ENCODE measurements at places on chromosomes 16 and 17.

DNA sequence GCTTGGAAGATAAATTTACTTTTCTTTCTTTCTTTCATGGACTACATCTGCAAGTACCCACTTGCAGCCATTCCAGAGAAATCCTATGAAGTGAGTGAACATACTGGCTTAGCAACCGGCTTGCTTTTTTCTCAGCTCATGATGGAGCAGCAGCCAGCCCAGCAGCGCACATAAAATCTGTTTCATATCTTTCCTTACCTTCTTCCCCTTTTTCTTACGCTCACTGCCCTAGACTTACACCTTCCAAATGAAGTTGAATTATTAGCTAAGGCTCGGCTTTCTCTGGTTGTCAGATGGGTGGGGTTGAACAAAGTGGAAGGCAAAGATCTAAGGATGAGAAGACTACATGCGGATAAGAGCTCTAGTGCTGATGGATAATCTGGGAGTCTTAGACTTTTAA is 13.9 kb upstream of the ABCA8 start:
- H3K4me3 ChIP-seq: no peak overlapping the region
- no peaks in the 10 kb centered on the region for H3K36me3 ChIP-seq
- peaks cover 9% of the 10 kb centered on the region for H3K4me1 ChIP-seq
- no peaks in the 10 kb centered on the region for H3K27me3 ChIP-seq

DNA sequence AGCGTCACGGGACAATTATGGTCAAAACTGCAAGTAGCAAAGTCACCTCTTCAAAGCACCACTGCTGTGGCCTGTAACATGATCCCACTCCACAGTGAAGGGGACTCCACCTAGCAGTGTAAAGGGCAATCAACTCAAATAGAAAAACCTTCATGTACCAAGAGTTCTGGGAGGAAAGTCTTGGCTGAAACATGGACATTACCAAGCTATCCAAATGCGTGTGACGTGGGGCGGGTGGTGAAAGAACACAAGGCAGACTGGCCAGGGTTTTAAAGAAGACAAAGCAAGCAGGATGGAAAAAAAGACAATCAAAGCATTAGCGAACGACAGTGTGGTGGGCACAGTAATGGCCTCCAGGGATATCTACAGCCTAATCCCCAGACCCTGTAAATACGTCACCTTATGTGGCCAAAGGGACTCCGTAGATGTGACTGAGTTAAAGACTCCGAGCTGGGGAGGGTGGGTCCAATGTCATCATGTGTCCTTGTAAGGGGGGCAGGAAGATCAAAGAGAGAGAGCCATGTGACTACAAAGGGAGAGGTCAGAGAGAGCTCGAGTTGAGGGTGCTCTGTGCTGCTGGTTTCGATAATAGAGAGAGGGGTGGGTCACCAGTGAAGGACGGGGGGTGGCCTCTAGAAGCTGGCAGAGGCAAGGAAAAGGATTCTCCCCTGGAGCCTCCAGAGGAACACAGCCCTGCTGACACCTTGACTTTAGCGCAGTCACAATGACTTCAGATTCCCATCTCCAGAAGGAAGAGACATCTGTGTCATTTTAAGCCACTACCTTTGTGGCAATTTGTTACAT is 6.0 kb downstream of the HSDL1 start:
- no peak overlapping the region for H3K27ac ChIP-seq
- H3K27me3 ChIP-seq: no peaks in the 10 kb centered on the region
- peaks cover 21% of the 10 kb centered on the region for H3K36me3 ChIP-seq
- no peak for DNase-seq
- H3K4me3 ChIP-seq: no peak overlapping the region

- H3K36me3 ChIP-seq: peaks cover 52% of the 10 kb centered on the region
- no peaks in the 10 kb centered on the region for H3K27me3 ChIP-seq
- H3K4me3 ChIP-seq: no peak overlapping the region
Observed at GRCh38 chr17:40567377-40567776, 2.1 kb upstream of the CCR7 start.

DNA sequence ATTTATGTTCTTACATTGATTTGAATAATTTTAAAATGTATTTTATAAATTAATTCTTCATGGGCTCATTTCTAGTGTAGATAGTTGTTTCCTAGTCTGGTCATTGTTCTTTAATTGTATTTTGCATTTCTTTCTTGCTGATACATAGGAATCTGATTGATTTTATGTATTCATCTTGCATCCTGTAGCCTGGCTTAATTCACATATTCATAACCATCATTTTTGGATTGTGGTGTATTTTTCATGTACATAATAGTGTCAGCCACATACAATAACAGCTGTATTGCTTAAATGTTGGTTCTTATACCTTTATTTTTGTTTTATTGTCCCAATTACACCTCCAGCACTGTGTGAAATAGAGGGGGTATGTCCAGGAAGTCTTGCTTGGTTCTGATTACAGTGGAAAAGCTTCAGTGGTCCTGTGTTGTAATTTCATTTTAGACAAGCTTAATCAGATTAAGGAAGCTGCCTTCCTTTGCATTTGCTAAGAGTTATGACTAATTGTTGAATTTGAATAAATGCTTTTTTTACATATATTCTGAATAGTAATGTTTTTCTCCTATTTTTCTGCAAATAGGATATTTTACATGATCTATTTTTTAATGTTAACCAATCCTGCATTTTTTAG is 103.7 kb downstream of the USP22 start:
- H3K36me3 ChIP-seq: no peaks in the 10 kb centered on the region
- DNase-seq: no peak
- no peaks in the 10 kb centered on the region for H3K4me1 ChIP-seq
- no peak overlapping the region for H3K4me3 ChIP-seq

DNA sequence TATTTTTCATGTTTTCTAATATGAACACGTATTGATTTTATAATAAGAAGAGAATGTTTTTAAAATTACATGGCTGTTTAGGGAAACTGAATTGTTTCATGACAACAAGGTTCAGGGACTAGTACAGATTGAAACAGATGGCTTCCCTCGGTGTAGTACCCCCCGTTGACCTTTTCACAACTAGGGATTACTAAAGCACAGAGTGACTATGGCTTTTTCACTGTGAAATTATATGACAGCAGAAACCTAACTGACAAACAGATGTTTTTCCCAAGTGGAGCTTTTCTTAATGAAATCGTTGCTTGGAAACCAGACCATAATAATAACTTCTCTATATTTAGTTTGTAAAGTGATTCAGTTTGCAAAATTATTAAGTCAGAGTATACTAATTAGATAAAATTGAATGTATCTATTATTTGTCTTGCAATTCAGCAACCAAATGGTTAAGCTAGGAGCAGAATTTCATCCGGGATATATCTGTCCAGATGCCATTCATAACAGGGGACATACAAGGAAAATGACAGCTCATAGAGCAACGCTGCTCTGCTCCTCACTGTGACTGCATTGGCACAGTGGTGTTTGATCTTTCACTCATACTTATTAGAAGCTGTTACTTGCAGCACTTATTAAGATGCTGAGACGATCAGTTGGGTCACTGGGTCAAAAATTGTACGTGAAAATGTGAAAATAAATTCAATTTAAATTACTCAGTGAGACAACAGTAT is 111.7 kb downstream of the TANGO6 start:
- H3K4me3 ChIP-seq: no peak overlapping the region
- no peak overlapping the region for H3K27ac ChIP-seq
- no peak for DNase-seq
- H3K27me3 ChIP-seq: no peaks in the 10 kb centered on the region
- no peaks in the 10 kb centered on the region for H3K4me1 ChIP-seq

DNA sequence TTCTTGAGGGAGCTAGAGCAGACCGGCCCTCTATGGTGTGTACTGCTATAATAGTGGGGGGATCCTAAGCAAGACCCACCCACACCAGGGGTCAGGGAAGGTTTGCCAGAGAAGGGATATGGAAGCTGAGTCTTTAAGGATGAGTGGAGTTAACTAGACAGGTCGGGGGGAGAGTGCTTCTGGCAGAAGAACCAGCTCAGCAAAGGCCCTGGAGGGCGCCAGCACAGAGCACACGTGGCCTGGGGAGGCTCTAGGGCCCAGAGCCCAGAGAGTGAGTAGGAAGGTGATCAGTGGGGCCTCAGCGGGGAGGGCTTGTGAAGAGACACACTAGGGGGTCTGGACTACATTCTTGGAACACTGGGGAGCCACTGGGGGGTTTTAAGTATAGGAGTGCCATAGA is 21.1 kb downstream of the NGFR start:
- no peak overlapping the region for H3K4me3 ChIP-seq
- no peak for DNase-seq
- peaks cover 8% of the 10 kb centered on the region for H3K4me1 ChIP-seq
- no peaks in the 10 kb centered on the region for H3K36me3 ChIP-seq
- H3K27me3 ChIP-seq: peaks cover 32% of the 10 kb centered on the region
- H3K27ac ChIP-seq: no peak overlapping the region

- no peak for DNase-seq
- peaks cover 9% of the 10 kb centered on the region for H3K36me3 ChIP-seq
- H3K27ac ChIP-seq: no peak overlapping the region
- H3K27me3 ChIP-seq: no peaks in the 10 kb centered on the region
- H3K4me3 ChIP-seq: no peak overlapping the region
Observed at GRCh38 chr17:45139533-45139920, 4.0 kb downstream of the ACBD4 start.

DNA sequence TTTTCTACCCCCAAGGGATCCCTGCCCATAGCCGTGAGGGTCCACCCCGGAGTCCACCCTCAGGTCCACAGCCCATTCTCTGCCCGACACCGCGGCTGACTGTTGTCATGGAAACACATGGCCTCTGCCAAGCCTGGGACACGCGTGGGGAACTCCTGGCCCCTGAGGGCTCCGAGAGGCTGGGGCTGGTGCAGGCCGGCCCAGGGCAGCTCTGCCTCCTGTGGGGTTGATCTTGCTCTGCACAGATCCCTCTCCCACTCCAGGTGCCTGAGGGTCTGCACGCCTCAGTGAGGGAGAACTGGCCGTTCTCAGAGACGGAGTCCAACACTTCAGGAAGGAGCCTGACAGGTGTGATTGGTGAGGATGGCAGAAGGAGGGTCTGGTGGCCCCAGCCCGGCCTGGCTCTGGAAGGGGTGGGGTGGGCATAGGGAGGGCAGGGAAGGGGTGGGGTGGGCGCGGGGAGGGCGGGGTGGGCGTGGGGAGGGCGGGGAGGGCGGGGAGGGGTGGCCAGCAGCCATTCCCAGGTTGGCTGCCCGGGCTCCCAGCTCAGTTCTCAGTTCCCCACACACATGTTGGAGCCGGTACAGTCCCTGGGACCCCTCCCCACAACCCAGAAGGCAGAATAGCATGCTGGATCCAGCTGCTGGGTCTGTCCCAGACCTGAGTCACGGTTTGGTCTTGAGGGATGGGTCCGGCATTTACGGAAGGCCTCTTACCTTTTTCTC is 6.4 kb downstream of the MRPL28 start:
- H3K4me1 ChIP-seq: peaks cover 8% of the 10 kb centered on the region
- peaks cover 18% of the 10 kb centered on the region for H3K27me3 ChIP-seq
- peak overlapping the region; percentile 31 for H3K27ac ChIP-seq

GRCh38 chr17:5644065-5644464 is 59.8 kb upstream of the NLRP1 start:
- H3K4me3 ChIP-seq: no peak overlapping the region
- H3K36me3 ChIP-seq: no peaks in the 10 kb centered on the region
- no peak overlapping the region for H3K27ac ChIP-seq
- no peaks in the 10 kb centered on the region for H3K4me1 ChIP-seq
- H3K27me3 ChIP-seq: peaks cover 10% of the 10 kb centered on the region

DNA sequence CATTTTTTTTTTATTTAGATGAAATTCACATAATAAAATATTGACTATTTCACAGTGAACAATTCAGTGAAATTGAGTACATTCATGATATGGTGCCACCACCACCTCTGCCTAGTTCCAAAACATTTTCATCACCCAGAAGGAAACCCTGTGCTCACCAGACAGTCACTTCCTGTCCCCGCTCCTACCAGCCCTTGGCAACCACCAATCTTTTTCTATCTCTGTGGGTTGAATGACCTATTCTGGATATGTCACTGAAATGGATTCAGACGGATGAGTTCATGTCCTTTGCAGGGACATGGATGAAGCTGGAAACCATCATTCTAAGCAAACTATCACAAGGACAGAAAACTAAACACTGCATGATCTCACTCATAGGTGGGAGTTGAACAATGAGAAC is 40.5 kb downstream of the ATP2C2 start:
- no peaks in the 10 kb centered on the region for H3K4me1 ChIP-seq
- H3K4me3 ChIP-seq: no peak overlapping the region
- H3K27ac ChIP-seq: no peak overlapping the region
- H3K27me3 ChIP-seq: peaks cover 45% of the 10 kb centered on the region

DNA sequence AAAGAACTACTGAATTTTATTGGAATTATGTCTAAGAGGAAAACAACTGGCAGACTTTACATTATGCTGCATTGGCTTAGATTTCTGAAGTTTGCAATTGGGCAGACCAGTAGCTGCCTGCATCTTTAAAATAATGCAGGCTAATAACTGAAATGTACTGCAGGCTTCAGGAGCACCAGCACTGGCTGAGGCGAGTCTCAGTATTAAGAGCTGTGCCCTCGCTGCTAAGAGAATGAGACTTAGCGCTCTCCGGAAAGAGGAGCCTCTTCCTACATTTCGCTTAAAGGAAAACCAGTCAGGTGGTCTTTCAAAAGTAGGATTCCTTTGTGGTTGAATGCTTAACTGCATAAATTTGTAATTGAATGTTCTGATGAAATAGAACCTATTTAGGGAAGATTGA is 885 bp downstream of the CNTNAP4 start:
- no peak overlapping the region for H3K27ac ChIP-seq
- no peak for DNase-seq
- H3K4me1 ChIP-seq: no peaks in the 10 kb centered on the region
- H3K27me3 ChIP-seq: peaks cover 8% of the 10 kb centered on the region
- no peak overlapping the region for H3K4me3 ChIP-seq
- H3K36me3 ChIP-seq: no peaks in the 10 kb centered on the region

GRCh38 chr16:56266641-56267607 is 75.6 kb downstream of the GNAO1 start:
- H3K4me1 ChIP-seq: peaks cover 10% of the 10 kb centered on the region
- no peak overlapping the region for H3K27ac ChIP-seq
- no peaks in the 10 kb centered on the region for H3K36me3 ChIP-seq
- DNase-seq: no peak
- H3K4me3 ChIP-seq: no peak overlapping the region
- peaks cover 19% of the 10 kb centered on the region for H3K27me3 ChIP-seq

- DNase-seq: no peak
- H3K27ac ChIP-seq: no peak overlapping the region
- no peaks in the 10 kb centered on the region for H3K4me1 ChIP-seq
- H3K4me3 ChIP-seq: no peak overlapping the region
- H3K36me3 ChIP-seq: no peaks in the 10 kb centered on the region
- H3K27me3 ChIP-seq: peaks cover 9% of the 10 kb centered on the region
Observed at GRCh38 chr16:26651464-26651863, 415.3 kb upstream of the C16orf82 start.

- no peak within 1 kb of the TSS for H3K4me3 ChIP-seq
- H3K27me3 ChIP-seq: peaks cover 53% of the 10 kb centered on the region
- peaks cover 6% of the 10 kb centered on the region for H3K36me3 ChIP-seq
- peaks cover 3% of the 10 kb centered on the region for H3K4me1 ChIP-seq
- H3K27ac ChIP-seq: peak within 1 kb of the TSS; percentile 60
Observed at GRCh38 chr17:11240841-11241610, at the start of gene SHISA6. SHISA6 (plus strand) TSS chr17:11241213.

- peaks cover 17% of the 10 kb centered on the region for H3K4me1 ChIP-seq
- H3K4me3 ChIP-seq: no peak overlapping the region
- no peaks in the 10 kb centered on the region for H3K27me3 ChIP-seq
- peaks cover 23% of the 10 kb centered on the region for H3K36me3 ChIP-seq
Observed at GRCh38 chr16:20734056-20734455, 7.6 kb downstream of the THUMPD1 start.

GRCh38 chr17:7355053-7355452 is at the start of gene TMEM95:
TMEM95 (plus strand) TSS chr17:7355156; CDS start chr17:7355205, 49 bp downstream.
- no peaks in the 10 kb centered on the region for H3K27me3 ChIP-seq
- H3K4me3 ChIP-seq: no peak within 1 kb of the TSS
- H3K36me3 ChIP-seq: peaks cover 13% of the 10 kb centered on the region
- peaks cover 50% of the 10 kb centered on the region for H3K4me1 ChIP-seq
- H3K27ac ChIP-seq: peak within 1 kb of the TSS; percentile 70

GRCh38 chr16:8005096-8005860 is 585.0 kb downstream of the TMEM114 start:
- no peak overlapping the region for H3K4me3 ChIP-seq
- H3K27me3 ChIP-seq: no peaks in the 10 kb centered on the region
- H3K4me1 ChIP-seq: no peaks in the 10 kb centered on the region
- no peaks in the 10 kb centered on the region for H3K36me3 ChIP-seq

Measured in stimulated activated naive B cell treated with anti-CD40 and anti-IgM and Interleukin-4, amounts not matched to agents 10 μg/mL and 1 μg/mL and 100 μg/mL, for 72 hours (primary cell).